ENCODE measurements at places on chromosomes 5 and 9. TPM values are rescaled to one million over a fixed set of nuclear protein-coding genes. Genes with fewer than 3 reads are reported as not detected.

- DNase-seq = no peak
These were observed 429.0 kb downstream of the ZNF608 start for GRCh38 chr5:124317451-124317850.

GRCh38 chr9:115006660-115007059 lies 76.3 kb upstream of the TNFSF8 start:
- DNase-seq = no peak

GRCh38 chr9:27395484-27395921 lies 98.6 kb upstream of the EQTN start:
- no peak for DNase-seq

Gene BTNL9
- 22.6 TPM for total RNA-seq

- no peak for DNase-seq
These were observed 4.2 kb downstream of the NIPBL start for GRCh38 chr5:36880761-36881160.

DNA sequence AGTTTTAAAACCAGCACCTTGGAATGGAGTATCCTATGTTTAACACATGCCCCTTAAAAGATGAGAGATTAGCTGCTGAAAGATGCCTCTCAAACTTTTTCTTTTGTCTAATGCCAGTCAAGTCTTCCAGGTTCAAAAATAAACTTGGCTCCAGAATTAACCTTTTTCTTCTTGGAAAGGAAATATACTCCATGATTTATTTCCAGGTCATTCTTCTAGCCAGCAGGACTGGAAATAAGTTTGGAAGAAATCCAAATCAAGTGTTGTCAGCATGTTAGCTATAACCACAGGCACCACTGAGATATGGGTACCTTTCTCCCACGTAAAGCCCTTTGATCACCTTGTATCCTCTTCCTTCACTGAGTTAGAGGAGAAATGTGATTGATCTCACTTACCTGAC lies 56.1 kb downstream of the NLN start:
- no peak for DNase-seq

Gene SURF2
- 11.8 TPM for total RNA-seq

GRCh38 chr5:175681968-175682340 lies 24.1 kb downstream of the HRH2 start:
- DNase-seq = peak; percentile 6

- no peak for DNase-seq
These were observed 735 bp downstream of the ARAP3 start for GRCh38 chr5:141681295-141681694.

DNA sequence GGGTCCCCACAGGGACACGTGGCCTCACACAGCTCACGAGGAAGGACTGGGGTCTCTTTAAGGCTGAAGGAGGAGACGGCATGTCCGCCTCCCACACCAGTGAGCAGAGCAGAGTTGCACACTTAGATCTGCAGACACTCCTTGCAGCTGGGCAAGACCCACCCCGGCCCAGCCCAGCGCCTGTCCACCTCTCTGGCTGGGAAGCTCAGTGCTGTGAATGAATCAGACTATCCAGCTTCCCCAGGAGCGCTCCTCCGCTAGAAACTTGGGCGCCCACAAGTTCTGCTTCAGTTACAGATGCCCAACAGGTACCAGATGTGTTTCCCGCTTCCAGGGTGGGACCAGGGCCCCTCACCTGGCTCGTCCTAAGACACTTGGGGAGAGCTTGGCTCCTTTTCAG lies 78.9 kb downstream of the NSUN2 start:
- DNase-seq = no peak

Gene LCP2
- 19.3 TPM for total RNA-seq

DNA sequence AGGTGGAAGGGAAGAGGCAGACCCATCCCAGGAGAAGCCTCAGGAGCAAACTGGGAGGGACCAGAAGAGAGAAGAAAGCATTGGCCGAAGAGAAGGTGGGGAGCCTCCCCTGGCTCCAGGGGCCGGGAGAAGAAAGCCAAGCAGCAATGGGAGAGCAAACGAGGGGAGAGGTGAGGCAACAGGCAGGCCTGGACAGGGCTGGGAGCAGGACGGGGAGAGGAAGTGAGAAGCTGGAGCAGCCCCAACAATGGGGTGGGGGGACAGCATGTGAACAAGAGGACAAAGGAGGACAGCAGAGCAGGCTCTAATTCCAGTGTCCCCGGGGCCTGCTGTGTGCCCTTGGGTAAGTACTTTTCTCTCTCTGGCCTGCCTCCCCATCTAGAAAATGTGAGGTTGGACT lies 115.3 kb downstream of the PSD2 start:
- no peak for DNase-seq

Gene SVEP1
- total RNA-seq = 97.9 TPM

Gene PTGS1
- 20.8 TPM for total RNA-seq

Gene ANKRD20A1
- total RNA-seq = 2.0 TPM

GRCh38 chr5:96660971-96661854 lies 963 bp upstream of the CAST start:
- DNase-seq = no peak

GRCh38 chr5:932151-932627 lies 39.5 kb downstream of the TRIP13 start:
- peak; percentile 58 for DNase-seq

DNA sequence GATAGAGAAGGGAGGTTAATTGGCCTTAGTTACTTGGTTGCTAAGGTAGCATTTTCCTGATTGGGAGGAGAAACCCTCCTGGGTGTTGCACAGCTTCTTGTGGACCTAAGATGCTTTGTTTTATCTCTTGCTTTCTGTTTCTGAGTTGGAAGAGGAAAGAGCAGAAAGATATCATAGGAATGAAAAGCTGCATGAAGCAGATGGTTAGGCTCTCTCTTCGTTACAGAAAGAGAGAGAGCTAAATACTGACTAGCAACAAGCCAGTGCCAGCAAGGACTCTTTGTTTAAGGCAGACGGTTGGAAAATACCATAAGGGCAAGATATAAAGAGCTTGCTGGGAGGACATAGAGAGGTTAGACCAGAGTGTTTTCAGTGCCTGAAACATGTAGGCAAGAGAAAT lies 103.1 kb downstream of the ATG10 start:
- no peak for DNase-seq

DNA sequence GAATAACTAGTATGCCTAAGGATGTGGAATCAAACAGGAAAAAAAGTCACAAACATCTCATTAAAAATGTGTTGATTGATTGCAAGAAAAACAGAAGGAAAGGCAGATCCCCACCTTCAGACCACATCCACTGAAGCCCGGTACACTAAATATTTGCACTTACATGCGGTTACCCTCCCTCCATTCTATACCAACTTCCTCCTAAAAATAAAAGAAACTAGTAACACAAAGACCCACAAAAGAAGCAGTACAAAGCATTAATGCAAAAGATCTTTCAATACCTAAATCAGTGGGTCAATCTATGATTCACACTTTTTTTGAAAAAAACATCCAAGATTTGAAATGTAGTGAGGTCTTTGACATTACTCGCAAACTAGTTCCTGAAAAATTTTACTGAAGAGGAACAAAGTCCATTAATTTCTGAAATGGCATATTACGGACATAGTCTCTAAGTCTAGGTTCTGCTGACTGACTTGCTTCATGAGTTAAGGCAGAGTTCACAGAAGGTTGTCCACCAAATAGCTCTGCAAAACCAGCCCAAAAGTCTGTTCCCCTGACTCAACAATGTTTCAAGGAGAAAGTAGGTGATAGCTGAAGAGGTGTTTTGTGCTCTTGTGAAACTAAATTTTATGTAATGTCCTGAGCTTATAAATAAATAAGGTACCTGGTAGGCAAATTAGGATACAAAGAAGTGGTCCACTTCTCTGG lies 100.7 kb downstream of the PAM start:
- DNase-seq = no peak

DNA sequence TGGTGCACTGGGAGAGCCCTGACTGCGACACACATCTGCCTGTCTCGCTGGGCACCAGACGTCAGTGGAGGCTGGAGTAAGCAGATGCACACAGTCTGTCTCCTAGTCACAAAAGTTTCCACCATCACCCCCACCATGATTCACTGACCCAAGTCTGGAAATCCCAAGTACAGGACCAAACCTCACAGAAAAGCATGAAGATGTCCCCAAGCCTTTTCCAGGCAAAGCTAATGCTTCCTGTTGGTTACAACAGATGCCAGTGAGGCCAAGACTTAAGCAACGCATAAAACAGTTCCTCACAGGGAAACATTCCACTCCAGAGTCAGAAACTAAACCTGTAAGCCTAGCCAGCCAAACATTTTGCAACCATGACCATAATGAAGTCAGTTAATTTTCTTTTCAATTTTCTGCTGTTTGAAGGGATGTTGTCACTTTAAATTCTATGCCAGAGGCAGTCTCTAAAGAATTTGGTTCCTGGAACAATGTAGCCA lies 259.3 kb upstream of the SLC30A5 start:
- no peak for DNase-seq

GRCh38 chr9:35470340-35470739 lies 19.6 kb upstream of the RUSC2 start:
- DNase-seq = no peak

Gene NUTM2G
- not detected for total RNA-seq

DNA sequence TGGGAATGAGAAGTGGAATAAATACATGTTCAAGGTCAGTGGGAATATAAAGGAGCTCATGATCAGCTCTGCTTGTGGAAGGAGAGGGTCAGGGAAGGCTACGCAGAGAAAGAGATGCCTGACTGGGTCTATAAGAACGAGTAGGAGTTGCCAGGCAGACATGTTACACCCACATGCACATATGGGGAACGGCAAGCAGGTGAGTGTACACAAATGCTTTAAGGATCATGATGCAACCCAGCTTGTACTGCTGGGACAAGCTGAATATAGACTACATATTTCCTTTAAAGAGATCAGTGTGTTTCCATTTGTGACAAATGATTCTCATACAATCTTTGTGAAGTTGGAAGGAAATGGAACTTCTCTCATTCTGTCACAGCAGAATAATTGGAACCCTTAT lies 141.7 kb downstream of the SPOCK1 start:
- no peak for DNase-seq

Gene INSL6
- total RNA-seq = not detected

DNA sequence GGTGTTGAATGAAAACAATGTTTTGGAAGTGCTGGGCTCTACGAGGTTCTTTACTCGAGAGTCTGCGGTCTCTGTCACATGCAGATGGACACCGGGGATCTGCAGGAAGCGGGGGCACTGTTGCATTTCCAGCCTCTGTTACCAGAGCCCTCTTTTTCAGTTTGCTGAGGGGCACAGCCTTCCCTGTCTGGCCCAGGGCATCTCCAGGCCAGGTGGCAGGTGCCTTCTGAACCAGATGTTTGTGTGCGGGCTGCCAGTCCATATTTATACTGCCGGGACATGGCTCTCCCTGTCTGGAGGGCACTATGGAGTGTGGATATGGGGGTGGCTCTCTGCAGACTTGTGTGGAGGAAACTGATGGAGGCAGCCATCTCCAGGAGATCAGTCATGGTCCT lies 18.7 kb upstream of the POMT1 start:
- no peak for DNase-seq

DNA sequence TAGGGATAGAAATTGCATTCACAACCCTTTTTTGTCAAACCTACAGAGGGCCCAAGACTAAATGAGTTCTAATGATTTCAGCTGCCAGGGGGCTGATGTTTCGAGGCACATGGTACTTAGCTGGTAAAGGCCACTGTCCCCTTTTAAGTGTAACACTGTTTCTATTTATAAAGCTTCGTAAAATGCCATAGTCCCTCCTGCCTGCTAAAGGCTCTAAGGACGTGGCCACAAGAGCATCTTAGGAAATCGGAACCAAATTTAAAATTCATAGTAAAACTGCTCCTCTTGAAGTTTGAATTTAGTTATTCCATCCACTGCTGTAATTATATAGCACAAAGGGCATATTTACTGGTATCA lies 170.3 kb upstream of the WWC1 start:
- DNase-seq = no peak

Gene GSN
- 1,544 TPM for total RNA-seq

Gene MARCOL
- not detected for total RNA-seq

DNA sequence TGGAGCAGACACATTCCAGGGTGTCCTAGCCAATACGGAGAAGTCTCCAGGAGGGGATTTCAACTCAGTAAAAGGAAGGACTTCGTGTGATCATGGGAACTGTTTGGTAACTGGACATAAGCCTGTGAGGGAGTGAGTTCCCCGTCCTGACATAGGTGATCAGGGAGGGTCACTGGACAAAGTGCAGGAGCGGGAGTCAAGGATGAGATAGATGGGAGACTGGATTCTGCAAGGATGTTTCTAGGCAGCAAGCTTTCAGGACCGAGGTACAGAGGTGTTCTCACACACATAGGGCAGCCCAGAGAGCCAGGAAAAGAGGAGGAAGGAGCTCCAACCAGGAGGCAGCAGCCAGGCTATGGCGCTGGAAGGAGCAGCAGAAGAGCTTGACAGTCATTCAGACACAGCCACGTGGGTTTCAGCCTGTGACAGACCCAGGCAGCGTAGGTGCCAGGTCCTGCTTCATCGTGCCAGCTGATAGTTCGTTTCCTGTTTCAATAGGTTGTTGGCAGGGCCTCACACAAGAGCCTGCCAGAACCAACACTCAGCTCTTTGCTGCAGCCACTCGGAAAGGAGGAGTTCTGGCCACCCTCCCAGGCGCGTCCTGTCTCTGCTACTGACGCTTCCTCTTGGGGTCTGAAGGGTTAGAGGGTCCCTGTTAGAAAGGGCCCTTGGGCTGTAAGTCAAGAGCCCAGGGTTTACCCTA lies 84.1 kb downstream of the AMBP start:
- DNase-seq = peak; percentile 93
